Right hindlimb (tissue), 1 donor: ENCODE measurements at places on chromosomes 3 and 15.

DNA sequence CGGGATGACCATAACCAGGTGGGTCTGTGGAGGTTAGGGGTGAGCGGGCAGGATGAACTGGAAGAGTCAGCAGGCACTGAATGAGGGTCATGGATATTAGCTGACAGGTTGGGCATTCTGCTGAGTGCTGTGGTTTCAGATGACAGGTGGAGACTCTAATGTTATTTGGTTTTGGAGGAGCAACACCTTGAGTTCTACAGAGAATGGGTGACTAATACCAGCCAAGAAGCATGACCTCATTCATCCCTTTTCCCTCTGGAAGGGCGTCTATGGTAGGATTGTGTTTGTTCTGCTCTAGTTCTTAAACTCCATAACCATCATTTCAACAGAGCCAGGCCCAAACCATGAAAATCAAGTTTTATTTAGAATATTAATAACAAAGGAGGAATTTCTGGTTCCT is 550.7 kb upstream of the LMCD1 start:
- no peak for DNase-seq

- DNase-seq, result peak; percentile 77
These were observed 2.2 kb downstream of the ZIC1 start for GRCh38 chr3:147411238-147411814.

DNA sequence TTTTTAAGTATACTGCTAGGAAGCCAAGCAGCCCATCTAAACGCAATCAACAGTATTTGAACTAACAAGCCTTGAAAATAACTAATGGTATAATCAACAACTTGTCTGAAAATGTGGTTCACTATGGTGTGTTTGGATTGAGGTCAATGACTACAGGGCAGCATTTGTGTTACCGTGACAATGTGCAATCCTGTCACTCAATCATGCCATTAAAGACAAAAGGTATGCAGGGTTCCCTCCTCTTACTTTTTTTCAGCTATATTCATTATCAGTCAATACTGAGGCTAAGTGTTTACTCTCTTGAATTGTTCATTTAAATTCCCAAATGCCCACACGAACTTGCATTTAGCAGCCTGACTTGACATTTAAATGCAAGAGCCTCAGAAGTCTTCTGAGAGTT is 1099.3 kb upstream of the EPHA6 start:
- DNase-seq, result no peak

DNA sequence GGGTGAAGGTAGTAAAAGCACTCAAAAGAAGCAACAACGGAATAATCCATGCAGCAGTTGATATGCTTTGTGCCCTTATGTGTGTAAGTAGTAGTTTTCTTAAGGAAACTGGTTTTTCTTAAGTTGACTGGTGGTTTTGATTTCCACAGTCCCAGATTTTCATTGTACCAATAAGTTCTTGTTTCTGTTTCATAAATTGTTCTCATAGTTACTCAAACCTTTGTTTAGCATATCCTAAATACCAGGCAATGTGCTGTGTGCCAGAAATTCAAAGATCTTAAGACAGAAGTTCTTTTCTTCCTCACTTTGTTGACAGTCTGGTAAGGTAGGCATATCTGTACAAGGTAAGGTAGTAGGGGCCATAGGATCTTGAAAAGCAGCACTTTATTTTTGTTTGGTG is 40.0 kb downstream of the DNAJC13 start:
- no peak for DNase-seq

DNA sequence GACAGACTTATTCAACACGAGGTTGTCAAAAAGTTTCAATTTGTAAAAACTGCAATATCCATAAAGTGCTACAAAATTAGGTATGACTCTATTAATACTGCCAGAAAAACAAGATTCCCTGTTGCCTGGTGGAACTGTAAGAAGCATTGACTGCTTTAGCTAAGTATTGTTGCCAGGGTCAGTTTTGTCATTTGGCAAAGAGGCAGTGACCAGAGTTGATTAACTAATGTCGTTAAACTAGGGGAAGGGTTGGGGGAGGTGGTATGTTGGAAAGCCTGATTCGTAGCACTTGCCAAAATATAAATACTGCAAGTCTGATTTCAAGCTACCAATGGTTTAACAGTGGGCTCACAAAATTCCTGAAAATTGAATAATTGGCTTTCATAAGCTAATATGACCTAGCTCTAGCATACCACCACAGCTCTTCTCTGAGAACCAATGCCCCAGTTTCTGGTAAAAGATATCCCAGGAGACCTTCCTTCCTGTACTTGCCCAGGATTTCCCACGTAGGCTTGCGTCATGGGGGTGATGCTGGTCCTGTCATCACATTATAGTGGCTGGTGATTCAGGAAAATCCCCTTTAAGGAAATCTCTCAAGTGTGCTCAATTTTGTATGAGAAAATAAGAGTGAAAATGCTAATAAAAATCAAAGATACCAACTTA is 266.4 kb upstream of the TBC1D5 start:
- DNase-seq, result no peak

- no peak for DNase-seq
These were observed 19.2 kb downstream of the DYNC1LI1 start for GRCh38 chr3:32551496-32551895.

GRCh38 chr15:99253381-99254090 is 2.3 kb downstream of the LRRC28 start:
- no peak for DNase-seq

- DNase-seq, result no peak
These were observed 216.6 kb upstream of the GRM7 start for GRCh38 chr3:6644070-6644929.

- DNase-seq, result no peak
These were observed 209.9 kb upstream of the SLC2A2 start for GRCh38 chr3:171236265-171237008.

DNA sequence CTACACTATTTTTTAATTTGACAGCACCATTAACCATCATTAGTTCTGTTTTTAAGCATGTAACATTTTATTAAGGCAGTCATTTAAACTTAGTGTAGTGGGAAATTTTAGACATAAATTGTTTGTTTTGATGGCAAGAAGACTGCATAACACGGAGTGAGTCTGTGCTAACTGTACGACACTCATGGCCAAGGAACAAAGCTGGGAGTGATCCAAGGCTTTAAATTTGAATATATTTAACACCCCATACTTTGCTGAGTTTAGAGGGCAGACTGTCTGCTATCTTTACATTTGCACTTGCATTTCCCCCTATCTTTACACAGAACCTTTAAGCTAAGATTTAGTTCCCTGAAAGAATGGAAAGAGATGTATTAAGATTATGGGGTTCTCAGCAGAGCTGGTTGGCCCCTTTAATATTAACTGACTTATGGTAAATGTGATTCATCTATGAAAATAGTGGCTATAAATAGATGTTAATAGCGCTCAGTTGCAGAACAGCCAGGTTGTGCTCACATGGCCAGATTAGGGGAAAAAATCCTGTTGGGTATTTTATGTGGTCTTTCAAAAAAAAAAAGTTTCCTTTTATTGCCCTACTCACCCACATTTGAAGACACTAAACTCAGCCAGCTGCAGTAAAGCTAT is 120.7 kb downstream of the CMSS1 start:
- DNase-seq, result no peak

- no peak for DNase-seq
These were observed 2.0 kb downstream of the PPM1M start for GRCh38 chr3:52247409-52248164.

- DNase-seq, result no peak
These were observed 2.1 kb downstream of the KAT2B start for GRCh38 chr3:20042331-20042730.

GRCh38 chr15:66907826-66908743 is 157.3 kb upstream of the SMAD3 start:
- DNase-seq, result peak; percentile 79

- no peak for DNase-seq
These were observed 33.2 kb downstream of the TM4SF4 start for GRCh38 chr3:149507491-149508324.

- DNase-seq, result peak; percentile 65
These were observed 19.8 kb downstream of the IQSEC1 start for GRCh38 chr3:13053420-13053819.

- no peak for DNase-seq
These were observed 12.5 kb downstream of the MAPK6 start for GRCh38 chr15:52031556-52031955.

DNA sequence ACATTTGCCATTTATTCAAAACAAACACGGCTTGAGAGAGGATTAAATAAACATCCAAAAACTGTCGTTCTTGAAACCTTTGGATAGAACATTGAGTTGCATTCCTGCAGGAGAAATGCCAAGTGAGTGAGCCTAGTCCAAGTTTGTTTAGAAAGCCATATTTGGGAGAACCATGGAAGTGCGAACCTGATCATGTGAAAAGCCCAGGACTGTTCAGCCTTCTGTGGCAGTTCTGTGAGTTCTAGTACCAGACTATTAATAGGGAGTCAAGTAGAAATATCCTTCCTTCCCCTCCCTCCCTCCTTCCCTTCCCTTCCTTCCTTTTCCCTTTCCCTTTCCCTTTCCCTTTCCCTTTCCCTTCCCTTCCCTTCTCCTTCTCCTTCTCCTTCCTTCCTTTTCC is 470.4 kb downstream of the LPP start:
- DNase-seq, result no peak

GRCh38 chr15:82843566-82843965 is 34.1 kb downstream of the WHAMM start:
- no peak for DNase-seq

DNA sequence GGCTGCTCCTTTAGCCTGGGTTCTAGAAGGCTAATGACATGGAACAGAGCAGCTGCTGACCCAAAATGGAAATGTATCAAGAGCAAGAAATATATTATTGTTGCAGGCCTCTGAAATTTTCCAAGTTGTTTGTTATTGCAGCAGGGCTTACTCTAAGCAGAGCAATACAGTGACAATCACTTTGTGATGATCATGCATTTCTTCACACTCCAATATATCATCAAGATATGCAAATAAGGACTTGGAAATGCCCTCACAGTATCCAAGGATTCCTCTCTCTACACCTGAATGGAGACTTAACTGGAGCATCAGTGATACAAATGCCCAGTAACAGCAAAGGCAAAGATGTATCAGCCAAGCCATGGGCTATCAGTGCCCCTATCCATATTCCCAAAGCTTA is 89.6 kb downstream of the PDZRN3 start:
- no peak for DNase-seq

DNA sequence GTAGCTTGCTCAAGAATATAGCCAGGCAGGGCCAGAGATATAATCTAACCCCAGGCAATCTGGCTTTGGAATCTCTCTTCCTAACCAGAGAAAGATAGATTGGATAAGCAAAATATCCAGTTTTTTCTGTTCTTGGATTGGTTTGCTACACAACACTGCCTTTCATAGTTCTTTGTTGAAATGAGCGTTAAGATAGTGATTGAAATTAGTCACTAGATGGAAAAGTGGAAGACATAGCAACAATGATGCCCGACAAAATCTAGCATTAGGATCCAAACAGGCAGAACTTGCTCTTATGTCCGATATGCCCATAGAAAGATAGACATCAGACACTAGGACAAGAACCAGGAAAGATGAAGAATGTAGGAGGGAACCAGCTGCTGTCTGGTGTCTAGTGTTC is 77.3 kb upstream of the COL8A1 start:
- no peak for DNase-seq

GRCh38 chr3:189806171-189806951 is 175.2 kb downstream of the TP63 start:
- peak; percentile 20 for DNase-seq

DNA sequence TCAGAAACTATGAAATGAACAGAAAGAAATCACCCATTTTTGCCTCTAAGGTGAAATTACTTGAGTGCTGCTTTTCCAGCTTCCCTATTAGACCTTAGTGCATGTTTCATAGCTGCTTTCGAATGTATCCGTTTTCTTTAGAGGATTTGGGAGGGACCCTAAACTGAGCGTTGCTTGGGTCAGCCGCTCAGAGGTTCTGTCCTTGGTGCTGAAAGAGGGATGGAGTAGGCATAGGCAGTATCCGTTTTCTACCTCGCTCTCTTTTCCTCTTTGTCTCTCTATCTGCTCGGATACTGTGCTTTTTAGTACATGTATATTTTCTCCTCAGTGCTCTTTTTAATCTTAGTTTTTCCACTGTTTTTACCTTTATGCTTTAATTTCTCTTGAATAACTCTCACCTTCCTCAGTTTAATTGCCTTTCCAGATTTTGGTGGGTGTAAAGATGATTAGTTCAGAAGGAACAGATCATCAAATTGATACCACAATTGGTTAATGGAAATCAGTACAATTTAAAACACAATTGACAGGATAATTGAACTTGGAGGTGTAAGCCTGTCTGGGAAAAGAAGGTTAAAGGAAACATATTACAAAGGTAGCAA is at the start of gene DRD3:
Gene DRD3 (minus strand): TSS at position 283 of the 599 bp plus-strand sequence. CDS start 7,060 bp downstream, outside the sequence.
- DNase-seq, result peak; percentile 39

- no peak for DNase-seq
These were observed 161.9 kb downstream of the STAC start for GRCh38 chr3:36542186-36542585.

GRCh38 chr3:73350996-73351395 is 273.7 kb downstream of the PDZRN3 start:
- DNase-seq, result no peak

- DNase-seq, result no peak
These were observed 161.4 kb downstream of the GMNC start for GRCh38 chr3:190701096-190701532.

- DNase-seq, result no peak
These were observed 150.7 kb downstream of the OPA1 start for GRCh38 chr3:193743702-193744047.

DNA sequence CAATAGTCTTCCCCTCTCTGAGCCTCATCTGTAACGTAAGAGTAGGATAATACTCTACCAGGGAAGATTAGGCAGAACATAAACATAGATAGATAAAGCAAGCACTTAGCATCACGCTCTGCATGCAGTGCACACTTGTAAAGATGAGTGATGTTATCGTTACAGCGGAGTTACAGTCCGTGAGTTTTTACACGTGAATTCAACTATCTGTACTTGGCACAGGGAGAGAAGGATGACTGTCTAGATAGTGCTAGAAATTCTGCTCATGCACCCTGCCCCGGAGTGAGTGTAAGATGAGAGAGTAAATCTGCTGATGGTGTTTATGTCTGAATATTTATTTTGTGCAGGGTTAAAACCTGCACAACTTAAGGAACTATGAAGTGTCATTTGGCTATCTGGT is 35.8 kb downstream of the HAPLN3 start:
- no peak for DNase-seq

DNA sequence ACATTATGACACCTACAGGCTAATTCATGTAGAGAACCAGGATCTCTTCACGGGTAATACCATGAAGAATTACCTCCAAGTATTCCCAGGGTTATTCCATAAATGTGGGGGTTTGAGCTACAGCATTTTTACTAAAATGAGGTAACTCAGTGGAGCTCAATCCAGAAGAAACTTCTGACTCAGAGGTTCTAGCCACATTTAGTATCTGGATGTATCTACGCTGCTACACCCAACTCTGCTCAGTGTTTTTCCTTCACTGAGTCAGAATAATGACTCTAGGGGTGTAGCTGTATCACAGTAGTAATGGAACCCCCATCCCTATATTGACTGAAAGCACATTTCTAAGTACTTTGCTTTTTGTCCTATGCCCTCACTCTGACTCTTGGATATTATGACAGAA is 52.4 kb downstream of the COPS2 start:
- no peak for DNase-seq

- no peak for DNase-seq
These were observed 72.9 kb downstream of the RIOX2 start for GRCh38 chr3:97899331-97899730.
